ENCODE measurements at places on chromosomes 1 and 21.

- DNase-seq, result no peak
Observed at GRCh38 chr21:45264912-45265515, 22.7 kb downstream of the POFUT2 start.

DNA sequence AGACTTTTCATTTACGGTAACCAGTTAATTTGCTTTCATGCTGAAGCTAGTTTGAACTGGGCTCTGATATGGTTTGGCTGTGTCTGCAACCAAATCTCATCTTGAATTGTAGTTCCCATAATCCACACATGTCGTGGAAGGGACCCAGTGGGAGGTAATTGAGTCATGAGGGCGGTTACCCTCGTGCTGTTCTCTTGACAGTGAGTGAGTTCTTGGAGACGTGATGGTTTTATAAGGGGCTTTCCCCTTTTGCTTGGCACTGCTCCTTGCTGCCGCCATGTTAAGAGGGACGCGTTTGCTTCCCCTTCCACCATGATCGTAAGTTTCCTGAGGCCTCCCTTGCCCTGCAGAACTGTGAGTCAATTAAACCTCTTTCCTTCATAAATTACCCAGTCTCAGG lies 10.3 kb upstream of the FHAD1 start:
- DNase-seq, result no peak

DNA sequence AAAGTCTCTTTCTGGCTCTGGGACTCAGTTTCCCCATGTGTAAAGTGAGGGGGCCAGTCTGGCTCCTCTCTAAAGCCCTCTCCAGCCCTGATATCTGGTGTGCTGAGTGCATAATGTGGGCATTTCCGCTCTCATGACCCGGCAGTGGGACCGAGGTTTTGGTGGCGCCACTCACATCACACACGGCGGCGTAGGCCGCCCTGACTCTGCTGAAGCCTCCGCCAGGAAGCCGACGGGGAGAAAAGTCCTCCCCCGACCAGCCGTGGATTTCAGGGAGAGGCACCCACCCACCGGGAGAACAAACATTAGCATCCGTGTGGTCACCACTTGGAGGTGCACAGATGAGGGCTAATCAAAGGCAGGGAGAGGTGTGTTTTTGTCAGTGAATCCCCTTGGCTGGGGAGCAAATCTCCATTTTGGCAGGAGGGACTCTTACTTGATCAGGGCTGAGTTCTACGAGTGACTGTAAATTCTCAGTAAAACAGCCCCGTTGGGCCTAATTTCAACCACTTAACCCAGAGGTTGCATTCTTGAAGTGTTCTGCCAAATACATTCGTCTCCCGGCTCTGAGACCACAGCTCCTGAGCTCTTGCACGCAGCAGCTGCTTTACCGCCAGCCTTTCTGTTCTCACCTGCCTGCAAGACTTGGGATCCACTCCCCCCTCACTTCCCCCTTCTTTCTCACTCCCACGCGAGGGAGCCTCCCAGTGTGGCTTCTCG lies 118.2 kb downstream of the FOXD2 start:
- DNase-seq, result no peak

DNA sequence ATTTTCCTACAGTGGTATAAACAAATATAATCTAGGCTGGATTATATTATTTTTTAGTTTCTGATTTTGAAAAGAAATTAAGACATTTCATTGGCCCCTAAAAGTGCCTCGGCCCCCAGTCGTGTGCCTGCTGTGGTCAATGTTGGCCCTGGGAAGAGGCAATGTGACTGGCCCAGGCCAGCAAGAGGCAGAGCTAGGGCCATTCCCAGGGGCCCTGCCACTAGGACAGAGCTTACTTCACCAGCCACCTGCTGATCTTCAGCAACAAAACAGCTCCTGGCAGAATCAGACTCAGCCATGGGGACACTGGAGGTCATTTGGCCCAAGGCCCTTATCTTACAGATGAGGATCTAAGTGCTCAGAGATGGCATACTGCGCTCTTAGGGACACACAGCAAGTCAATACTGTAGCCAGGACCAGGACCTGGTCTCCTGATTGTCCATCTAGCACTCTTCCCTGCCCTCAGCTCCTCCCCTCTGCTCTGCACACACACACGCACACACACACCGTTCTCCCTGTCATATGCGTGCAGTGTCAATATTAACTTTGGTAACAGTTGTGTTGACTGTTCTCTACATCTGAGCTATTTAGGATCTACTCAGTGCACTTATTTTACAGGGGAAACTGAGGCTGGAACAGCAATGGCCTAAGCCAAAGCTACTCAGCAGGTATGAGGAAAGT lies 16.6 kb upstream of the KLHDC7A start:
- DNase-seq, result no peak

DNA sequence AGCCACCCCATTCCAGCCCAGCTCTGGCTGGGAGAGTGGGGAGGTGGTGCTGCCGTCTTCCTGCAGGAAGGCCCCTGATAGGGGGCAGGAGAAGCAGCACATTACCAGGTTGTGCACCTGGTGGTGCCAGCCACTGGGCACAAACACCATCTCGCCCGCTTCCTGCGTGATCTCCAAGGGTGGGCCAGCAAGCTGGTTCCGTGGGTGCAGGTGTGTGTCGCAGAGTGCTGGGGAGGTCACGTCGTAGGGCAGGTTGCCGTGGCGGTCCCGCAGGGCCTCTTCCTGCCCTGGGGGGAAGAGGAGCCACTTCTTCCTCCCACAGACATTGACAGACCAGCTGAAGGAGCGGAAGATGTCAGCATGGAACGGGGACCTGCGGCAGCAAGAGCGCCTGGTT lies 1.8 kb downstream of the JMJD4 start:
- DNase-seq, result no peak

DNA sequence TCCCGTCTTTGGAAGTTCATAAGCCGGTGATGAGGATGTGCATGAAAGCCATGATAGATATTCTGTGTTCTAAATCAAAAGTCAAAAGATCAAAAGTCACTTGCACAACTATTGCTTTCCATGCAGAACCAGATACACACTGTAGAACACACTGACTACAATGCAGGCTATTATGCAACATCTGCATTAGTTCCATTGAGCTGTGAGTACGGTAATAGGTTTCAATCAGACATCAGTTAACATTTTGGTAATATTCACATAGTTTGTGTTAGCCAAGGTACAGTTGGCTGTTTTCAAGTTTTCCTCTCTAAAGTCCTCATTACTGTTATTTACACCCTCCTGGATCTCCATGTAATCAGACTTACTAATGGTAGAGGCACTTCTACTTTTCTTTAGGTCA lies 3.1 kb downstream of the KCNA2 start:
- DNase-seq, result no peak

GRCh38 chr1:192973988-192974387 lies 85.2 kb downstream of the UCHL5 start:
- DNase-seq, result no peak

GRCh38 chr1:59704716-59705115 lies 110.0 kb upstream of the HOOK1 start:
- DNase-seq, result no peak

DNA sequence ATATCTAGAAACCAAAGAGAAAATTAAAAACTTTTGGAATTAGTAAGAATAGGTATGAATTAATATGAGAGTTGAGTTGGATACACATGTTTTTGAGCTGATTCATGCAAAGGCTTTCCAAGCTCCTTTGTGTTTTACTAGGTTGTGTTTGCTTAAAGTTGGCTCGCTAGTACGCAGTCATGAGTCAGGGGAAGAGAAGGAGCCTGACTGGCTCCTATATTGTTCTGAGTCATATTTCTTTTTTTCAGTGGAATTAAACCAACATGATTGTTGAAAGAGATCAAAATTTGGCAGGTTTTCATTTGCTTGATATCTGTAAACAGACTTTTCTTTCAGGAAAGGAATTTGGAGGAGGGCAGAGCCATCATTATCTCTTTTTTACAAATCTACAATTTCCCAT lies 66.7 kb downstream of the MAGI3 start:
- peak; percentile 74 for DNase-seq

DNA sequence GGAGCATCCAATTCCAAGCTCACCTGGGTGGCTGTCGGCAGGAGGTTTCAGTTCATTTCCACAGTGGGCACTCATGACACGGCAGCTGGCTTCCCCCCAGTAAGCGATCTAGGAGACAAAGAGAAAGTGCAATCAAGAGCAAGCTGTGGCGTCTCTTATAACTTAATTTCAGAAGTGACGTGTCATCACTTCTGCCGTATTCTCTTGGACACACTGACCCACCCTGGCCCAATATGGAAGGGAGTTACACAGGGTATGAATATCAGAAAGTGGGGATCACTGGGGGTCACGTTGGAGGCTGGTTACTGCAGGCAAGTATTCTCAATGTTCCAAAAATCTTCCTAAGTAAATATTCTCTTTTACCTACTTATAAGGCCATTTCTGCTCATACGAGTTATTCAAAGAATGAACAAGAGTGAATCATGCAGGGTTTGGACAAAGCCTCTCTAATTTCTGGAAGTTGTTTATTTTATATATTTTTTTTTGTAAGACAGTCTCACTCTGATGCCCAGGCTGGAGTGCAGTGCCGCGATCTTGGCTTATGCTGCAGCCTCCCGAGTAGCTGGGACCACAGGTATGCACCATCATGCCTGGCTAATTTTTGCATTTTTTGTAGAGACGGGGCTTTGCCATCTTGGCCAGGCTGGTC lies 46.5 kb upstream of the GREM2 start:
- peak; percentile 15 for DNase-seq

GRCh38 chr1:192131914-192132313 lies 26.3 kb upstream of the RGS18 start:
- DNase-seq, result no peak

GRCh38 chr1:179856296-179856695 lies 21.3 kb downstream of the TOR1AIP2 start:
- DNase-seq, result no peak

DNA sequence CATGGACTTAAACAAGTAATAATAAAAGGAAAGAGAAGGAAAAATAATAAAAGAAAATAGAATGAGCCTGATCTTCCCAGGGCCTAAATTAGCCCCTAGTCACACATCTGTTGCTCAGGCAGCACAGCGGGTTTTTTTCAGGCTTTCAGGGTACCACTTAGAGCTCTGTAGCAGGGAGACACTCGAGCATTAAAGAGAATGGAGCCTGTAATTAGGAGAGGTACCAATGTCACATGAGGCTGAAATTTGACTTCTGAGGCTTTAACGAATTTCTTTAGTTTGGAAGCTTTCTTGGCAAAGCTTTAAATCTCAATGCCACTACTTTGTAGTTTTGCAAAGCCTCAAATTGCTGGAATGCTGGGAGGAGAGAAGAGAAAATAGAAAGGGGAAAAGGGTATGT lies 116.3 kb downstream of the AK5 start:
- DNase-seq, result no peak

GRCh38 chr1:206094024-206094423 lies 23.2 kb downstream of the AVPR1B start:
- DNase-seq, result no peak

DNA sequence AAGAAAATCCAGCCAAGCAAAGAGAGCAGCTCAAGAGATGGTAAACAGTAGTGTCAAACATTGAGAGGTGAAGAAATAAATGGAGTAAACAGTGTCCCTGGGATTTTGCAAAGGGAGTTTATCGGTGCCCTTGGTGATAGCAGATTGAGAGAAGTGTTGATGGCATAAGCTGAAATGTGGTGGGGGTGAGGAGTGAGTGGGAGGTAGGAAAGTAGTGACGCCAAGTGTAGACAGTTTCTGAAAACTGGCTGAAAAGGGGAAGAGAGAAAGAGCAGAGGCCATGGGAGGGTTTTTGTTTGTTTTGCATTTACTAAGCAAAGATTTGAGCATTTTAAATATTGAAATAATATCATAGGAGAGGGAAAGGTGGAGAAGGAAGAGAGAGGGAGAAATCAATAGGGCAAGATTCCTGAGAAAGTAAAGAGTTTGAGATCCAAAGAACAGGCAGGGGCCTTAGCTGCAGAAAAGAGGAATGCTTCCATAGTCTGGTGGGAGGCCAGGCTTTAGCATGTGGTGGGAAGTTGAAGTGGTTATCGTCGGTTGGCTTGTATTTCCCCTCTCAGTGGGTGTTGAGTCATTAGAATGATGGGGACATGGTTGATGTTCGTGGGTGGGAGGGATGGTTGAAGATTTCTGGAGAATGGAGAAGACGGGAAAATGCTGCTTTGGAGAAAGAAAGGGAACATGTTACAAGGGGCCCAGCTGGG lies 26.8 kb upstream of the RASAL2 start:
- DNase-seq, result no peak

GRCh38 chr1:158324395-158324794 lies 6.9 kb downstream of the CD1B start:
- no peak for DNase-seq
